Fibroblast of villous mesenchyme (primary cell): ENCODE measurements at places on chromosomes 1 and 21.

GRCh38 chr1:203188686-203189232, 2.3 kb upstream of the CHI3L1 start:
- DNase-seq: no peak

- DNase-seq: no peak
Measured at GRCh38 chr1:244965185-244966030, 101.1 kb upstream of the HNRNPU start.

DNA sequence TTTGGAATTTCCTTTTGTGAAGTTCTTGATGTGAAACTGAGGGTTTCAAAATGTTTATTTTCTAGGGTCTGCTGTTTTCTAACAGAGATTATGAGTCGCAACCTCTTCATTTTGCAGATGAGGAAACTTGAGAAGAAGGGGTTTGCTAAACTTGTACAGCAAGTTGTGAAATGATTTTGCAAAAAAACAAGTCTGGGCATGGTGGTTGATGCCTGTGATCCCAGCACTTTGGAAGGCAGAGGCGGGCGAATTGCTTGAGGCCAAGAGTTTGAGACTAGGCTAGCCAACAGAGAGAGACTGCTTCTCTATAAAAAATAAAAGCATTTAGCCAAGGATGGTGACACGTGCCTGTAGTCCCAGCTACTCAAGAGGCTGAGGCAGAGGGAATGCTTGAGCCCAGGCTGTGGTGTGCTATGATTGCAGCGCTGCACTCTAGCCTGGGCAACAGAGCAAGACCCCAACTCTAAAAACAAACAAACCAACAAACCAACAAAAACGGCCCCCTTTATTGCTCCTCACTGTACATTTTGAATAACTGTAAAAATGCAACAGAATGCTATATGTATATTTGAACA, 9.9 kb downstream of the TRIM67 start:
- no peak for DNase-seq

DNA sequence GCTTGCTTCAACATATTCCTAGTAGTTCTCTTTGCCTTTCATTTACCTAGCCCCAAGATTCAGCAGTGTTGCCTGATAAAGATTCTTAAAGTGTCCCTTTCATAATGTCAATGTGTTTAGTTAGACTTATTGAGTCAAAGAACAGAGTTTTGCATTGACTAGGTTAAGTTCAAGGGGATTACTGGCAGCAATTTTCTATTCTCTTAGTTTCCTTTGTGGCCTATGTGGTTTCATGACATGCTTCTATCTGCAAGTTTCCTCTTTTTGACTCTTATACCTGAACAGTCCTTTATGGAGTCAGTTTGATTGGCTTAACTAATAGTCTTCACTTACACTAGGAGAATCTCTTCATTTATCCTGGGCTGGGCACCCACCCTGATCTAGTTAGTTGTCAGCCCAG, 151.3 kb downstream of the ADGRL4 start:
- no peak for DNase-seq

GRCh38 chr1:246786606-246787238, 62.5 kb downstream of the SCCPDH start:
- no peak for DNase-seq

DNA sequence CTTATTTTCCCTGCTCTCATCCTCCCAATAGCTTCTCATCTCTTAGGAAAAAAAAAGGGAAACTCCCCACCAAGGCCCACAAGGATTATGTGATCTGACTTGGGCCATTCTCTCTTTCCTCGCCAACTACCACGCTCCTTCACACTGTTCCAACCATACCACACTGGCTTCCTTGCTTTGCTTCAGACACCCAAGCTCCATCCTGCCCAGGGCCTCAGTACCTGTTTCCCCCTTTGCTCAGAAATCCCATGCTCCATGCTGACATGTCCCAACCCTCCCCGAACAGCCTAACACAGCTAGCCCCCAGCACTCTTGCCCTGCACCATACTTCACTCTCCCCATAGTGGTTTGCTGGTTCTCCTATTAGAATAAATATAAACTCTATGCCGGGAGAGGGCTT, 39.2 kb downstream of the MAB21L3 start:
- DNase-seq: no peak

- DNase-seq: no peak
Measured at GRCh38 chr1:241837416-241837815, 10.6 kb upstream of the EXO1 start.

DNA sequence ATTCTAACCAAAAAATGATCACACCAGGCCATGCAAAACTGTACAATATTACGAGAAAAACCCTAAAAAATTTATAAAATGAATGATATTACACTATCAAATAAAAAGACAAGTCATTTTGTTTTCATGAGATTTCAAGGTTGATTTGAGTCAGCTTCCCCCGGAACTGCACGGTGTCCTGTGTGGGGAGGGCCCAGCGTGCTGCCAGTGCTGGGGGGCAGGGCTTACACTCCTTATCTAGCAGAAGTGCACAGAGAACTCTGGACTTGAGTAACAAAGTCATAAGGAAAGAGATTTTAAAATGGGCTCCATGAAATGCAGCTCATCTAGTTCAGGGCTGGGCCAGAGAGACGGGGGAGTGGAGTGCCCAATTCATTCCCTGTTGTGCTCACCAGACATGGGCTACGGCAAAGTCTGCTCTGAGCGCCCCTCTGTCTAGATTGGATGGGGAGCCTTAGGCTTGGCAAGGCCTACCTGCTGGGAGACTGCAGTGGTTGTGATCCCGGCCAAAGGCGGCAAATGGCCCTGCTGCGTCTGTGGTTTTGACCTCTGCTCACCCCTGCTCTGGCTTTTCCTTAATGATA, 50.1 kb downstream of the COQ8A start:
- DNase-seq: no peak

GRCh38 chr21:35737899-35738346, 322.4 kb downstream of the SETD4 start:
- DNase-seq: peak; percentile 72

- no peak for DNase-seq
Measured at GRCh38 chr21:17989780-17990179, 170.6 kb upstream of the C21orf91 start.

DNA sequence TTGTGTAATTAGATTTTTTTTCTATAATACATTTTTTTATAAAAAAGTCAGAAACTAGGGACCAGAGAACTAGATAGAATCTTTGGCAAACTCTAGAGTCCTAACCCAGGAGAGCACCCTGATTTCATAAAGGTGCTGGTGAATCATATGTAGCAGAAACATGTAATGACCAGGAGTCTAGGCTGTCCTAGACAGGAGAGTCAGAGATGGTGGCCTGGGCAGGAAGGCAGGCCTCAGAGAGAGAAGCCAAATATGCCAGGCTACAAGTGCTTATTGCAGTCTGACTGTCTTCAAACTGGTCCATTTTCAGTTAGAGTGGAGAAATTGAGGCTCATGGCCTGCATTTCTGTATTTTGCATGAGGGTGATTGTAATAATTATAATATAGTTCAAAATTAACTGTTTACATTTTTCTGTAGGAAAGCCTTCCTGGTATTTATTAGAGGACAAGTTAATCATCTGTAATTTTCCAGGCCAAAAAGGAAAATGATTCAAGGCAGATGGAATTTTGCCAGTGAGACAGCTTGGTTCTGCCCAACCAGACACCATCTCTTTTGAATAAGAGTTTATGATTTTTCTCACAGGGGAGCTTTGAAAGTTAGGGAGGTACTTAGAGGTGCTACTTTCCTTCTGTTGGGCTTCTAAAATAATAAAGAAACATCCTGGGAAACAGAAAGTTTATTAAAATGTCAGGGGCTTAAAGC, 129.8 kb downstream of the S1PR1 start:
- DNase-seq: peak; percentile 65

DNA sequence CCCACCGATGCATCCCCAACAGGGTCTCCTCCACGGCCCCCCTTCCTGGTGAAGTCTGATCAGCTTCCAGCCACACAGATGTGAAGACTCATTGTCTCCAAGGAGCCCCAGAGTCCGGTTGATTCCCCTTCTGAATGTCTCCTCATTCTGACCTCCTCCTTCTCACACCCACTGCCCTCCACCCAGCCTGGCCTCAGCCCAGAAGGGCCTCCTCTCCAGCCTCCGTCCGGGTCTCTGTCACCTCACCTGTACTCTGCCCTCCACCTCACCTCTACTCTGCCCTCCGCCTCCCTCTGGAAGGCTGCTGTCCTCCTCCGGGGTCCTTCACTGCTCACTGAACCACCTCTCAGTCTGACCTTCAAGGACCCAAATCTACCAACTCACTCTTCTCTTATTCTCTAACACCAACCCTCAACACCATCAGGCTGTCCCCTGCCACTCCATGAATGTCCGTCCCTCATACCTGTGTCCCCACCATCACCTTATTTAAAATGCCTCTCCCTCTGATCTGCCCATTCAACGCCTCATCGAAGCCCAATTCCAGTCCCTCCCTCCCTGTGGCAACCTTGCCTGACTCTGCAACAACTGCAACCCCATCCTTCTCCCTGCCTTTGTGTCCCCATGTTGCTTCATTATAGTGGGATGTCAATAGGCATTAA, 201.2 kb downstream of the TOMM20 start:
- DNase-seq: no peak

DNA sequence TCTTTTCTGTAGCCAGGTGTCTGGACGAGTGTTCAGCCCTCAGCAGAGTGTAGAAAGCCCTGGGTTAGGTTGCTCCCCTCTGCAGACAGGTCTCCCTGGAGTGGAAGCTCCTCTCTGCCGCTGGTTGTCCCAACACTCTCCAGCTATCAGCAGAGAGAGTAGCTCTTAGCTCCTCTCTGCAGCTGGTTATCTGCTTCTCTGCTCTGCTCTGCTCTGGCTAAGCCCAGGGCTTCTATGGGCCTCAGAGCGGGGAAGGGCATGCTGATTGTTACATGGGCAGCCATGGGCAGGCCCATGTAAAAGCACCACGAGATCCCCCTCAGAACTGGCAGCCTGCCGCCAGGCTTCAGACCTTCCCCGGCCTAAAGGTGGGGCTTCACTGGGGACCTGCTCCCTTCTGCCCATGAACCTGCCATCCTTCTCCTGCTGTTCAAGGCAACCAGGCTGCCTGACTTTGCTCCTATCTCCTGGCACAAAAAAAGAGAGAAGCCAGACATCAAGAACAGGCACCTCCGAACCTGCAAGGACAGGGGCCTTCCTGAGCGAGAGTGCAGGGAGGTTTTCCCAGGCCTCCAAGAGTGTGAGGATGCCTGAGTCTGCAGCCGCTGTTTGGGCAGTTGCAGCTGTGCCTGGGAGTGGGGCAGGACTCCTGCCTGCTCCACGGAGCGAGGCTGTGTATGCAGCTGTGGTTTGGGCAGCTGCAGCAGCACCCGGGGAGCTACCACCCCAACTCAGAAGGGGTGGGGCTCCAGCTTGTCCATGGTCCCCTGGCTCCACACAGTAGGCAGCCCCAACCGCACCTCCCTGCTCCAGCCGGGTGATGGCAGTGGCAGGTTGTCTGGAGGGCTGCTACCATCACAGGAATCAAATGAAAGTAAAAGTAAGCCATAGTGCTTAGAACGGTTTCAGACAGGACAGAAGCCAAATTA, 973.7 kb downstream of the LTN1 start:
- peak; percentile 63 for DNase-seq

DNA sequence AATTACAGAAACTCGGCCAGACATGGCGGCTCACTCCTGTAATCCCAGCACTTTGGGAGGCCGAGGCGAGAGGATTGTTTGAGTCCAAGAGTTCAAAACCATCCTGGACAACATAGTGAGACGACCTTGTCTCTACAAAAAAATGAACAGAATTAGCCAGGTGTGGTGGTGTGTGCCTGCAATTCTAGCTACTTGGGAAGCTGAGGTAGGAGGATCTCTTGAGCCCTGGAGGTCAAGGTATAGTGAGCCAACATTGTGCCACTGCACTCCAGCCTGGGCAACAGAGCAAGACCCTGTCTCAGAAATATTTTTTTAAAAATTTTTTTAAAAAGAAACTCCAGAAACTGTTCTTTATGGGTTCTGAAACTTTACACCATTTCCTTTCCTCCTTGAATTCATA, 38.4 kb upstream of the IFNGR2 start:
- DNase-seq: no peak

- no peak for DNase-seq
Measured at GRCh38 chr21:27292783-27293182, 325.9 kb upstream of the ADAMTS5 start.

- DNase-seq: no peak
Measured at GRCh38 chr1:168506204-168506819, 37.5 kb downstream of the XCL2 start.

DNA sequence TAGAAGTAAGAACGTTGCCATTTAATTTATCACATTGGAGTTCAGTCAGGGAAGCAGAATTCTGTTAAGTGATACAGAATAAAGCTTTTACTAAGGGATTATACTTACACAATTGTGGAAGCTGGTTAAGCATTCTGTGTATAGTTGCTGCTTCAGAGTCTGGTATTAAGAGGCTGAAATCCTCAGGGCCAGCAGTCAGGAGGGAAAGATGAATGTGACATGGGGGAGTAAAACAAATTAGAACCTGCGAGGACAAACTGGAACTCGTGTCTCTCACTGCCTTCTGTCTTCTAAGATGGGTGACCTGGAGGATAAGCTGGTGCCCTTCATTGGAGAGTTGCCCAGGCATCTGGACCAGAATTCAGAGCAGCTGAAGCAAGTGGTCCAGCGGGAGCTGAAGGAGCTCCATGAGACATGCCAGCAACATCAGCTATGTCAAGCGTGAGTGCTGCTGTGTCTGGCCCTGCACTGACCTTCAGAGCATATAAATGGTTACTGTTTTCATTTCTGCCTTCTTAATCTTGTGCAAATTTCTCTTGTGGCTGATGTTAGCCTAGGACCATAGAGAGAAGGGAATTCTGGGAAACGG, 23.0 kb downstream of the MARK1 start:
- DNase-seq: no peak

DNA sequence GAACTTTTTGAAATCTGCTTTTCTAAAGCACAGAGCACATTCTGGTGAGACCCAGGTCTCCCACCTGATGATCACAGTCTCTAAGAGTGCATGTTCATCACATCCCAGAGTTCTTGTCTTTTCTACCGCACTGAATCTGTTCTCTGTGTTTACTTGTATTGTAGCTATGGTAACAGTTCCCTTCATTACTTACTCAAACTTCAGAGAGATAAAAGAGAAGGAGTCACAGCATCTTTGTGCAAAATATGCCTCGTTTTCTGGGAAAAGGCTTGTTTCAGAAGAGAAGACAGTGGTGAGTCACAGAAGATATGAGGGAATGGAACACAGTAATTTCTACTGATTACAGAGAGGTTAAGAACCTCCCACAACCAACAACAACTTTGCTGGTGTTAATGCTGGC, 580.6 kb downstream of the PLA2G4A start:
- DNase-seq: peak; percentile 72

- peak; percentile 84 for DNase-seq
Measured at GRCh38 chr1:51019811-51020210, 49.8 kb downstream of the CDKN2C start.

DNA sequence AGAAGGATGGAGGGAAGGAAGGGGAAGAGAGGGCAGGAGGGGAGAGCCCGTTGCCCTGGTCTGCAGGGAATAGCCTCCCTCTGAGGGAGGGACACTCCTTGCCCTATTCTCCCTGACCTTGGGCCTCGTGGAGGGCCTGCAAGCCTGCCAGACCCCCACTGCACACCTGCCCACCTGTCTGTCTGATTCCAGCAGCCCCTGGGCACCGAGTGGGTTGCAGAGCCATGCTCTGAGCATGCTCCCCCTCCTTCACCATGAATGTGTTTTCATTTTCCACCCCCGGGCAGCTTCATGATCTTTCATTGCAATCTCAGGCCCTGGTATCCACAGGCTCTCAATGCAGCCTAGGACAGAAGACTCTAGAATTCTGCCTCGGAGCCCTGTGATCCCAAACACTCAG, 5.1 kb upstream of the NPHP4 start:
- no peak for DNase-seq
